ENCODE measurements at places on chromosomes 13 and 19. TPM values are rescaled to one million over a fixed set of nuclear protein-coding genes. Genes with fewer than 3 reads are reported as not detected.

- no peak for DNase-seq
Measured at GRCh38 chr13:48818495-48819356, 157.0 kb upstream of the FNDC3A start.

The ADPRHL1 gene
- total RNA-seq: 118 TPM

The ERICH6B gene
- total RNA-seq: not detected

The CEACAM19 gene
- 3.8 TPM for total RNA-seq

All from cardiac muscle cell (in vitro differentiated cells and primary cell).